Frontal cortex (tissue), 4 donors: ENCODE measurements at places on chromosomes 3 and 15. TPM values are rescaled to one million over a fixed set of nuclear protein-coding genes. Genes with fewer than 3 reads are reported as not detected.
A peak's percentile ranks its signal among the peaks of the same experiment; 100 is the strongest.

GRCh38 chr3:85821130-85821756 is 862.5 kb downstream of the CADM2 start:
- no peak for DNase-seq

- DNase-seq, result no peak
These were observed 24.4 kb upstream of the CPOX start for GRCh38 chr3:98617841-98618240.

GOLGA8T gene
- total RNA-seq, result not detected

CPN2 gene
- not detected for total RNA-seq

- DNase-seq, result no peak
These were observed 182.2 kb downstream of the UBE2E2 start for GRCh38 chr3:23385327-23385726.

DNA sequence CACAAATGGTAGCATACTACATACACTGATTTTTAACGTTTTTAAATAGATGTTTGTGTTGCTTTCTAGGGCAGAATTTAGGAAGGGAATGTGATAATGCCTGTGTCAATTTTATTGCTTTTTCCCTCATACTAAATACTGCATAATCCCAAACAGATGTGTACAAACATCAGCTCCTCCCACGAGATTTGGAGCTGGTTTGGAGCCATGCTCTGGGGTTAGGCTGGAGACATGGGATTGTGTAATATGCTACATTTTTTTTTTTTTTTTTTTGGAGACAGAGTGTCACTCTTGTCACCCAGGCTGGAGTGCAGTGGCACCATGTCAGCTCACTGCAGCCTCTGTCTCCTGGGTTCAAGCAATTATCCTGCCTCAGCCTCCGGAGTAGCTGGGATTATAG is 80.1 kb downstream of the EBLN2 start:
- DNase-seq, result no peak

RLBP1 gene
- 3.3 TPM for total RNA-seq

DNA sequence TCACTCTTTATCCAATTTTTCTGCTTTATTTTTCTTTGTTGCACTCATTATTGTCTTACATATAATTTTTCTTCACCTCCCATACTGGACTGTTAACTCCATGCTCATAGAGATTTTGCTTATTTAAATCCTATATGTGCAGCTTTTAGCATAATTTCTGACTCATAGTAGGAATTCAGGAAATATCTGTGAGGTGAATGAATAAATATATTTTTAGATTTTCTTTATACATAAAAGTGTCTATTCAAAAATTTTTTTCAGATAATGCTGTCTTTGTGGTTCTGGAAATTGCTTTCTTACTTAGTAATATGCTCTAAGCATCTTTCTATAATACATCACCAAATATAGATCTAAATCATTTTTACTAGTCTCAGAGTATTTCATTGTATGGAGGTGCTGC is 191.8 kb upstream of the SUCLG2 start:
- no peak for DNase-seq

DNA sequence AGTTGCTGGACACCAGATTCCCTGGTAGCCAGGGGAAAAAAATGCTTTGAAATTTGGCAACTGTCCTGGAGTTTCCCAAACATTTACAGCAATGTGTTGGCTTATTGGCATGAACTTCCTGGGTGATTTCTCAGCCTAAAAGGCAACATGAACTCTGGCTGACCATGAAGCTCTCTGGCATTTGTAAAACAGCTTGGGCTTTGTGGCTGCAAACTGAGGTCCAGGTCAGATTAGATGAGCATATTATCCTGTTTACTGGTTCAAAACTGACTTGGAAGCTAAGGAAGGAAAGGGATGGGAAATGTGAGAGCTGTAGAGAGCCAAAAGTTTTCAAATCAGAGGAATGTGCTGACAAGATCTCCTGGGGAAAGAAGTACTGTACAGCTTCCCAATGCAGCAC is 139.0 kb downstream of the P3H2 start:
- DNase-seq, result no peak

DNA sequence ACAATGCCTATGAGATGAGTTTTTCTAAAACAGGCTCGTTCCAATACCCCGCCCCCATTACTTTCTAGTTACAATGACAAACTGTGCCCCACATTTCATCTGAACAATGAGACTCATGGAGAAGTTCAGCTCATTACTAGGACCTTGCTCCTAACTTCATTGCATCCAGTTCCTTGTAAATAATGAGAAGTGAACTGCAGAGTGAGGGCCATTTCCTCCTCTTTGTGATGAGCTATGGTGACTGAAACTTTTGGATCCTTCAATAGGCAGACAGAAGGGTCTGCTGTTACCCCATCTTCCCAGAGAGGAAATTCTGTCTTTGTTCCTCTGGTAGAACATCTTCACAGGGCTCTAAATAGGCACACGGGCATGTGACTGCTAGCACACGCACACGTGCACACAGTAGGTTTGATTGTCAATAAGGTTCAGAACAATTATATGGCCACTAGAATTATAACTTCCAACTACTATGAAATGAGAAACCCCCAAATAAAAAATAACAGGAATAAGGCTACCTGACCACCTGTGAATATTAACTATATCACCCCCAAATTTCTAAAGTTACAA is 51.8 kb downstream of the SERP1 start:
- no peak for DNase-seq

- DNase-seq, result no peak
These were observed 16.4 kb upstream of the CBLB start for GRCh38 chr3:105885256-105885655.

SLC12A8 gene
- 2.4 TPM for total RNA-seq

DNA sequence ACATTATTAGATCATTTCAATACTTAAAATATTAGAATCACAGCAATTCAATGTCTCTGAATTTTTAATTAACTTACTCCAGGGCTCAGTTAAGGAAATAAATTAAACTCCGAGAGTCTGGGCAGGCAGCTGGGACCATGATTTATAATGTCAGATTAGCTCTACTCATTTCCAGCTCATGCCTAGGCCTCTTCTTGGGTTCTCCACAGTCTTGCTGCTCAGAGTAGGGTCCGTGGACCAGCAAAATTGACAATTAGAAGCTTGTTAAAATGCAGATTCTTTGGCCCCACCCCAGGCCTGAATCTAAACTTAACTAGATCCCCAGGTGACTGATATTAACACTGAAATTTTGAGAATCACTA is 28.2 kb downstream of the ADAMTS9 start:
- DNase-seq, result no peak

GRCh38 chr3:137084586-137084985 is 126.8 kb downstream of the IL20RB start:
- no peak for DNase-seq

- DNase-seq, result no peak
These were observed 23.5 kb downstream of the MAGEF1 start for GRCh38 chr3:184688251-184688881.

DNA sequence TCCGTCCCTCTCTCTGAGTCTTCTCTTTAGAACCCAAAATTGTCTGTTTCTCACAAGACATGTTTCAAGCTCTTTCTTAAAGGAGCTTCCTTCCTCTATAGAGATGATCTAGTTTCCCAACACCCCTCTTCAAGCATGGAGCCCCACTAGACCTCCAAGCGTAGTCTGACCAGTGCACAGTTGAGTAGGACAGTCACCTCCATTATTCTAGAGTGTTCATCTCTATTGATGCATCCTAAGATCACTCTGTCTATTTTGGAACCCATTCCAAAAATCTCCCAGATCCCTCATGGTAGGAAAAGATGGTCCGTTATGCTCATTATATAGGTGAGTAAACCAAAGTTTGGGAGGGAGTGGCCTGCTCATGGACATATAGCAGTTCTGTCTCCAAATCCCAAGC is 4.1 kb upstream of the CAV3 start:
- no peak for DNase-seq

ADAMTSL3 gene
- total RNA-seq, result 17.1 TPM

STRIT1 gene
- total RNA-seq, result 0.82 TPM

RPLP1 gene
- total RNA-seq, result 27.3 TPM

DNA sequence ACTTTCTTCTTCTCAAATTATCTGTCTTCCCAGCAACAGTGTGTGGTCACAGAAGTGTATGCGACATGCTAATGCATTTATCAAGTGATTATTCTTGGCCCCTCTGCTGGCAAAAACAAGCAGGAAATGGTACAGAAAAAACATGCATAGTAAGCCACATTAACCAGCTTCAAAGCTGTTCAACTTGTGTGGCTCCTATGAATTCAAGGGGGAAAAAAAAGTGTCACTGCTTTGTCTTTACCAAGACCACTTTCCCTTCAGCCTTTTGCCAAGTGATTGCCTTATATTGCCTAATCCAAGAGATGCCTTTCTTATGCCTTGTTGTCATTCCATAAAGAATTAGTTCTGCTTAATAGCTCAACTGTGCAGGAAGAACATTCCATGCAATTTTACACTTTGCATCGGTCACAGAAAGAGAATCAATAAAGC is 39.1 kb downstream of the PRTG start:
- DNase-seq, result no peak

DNA sequence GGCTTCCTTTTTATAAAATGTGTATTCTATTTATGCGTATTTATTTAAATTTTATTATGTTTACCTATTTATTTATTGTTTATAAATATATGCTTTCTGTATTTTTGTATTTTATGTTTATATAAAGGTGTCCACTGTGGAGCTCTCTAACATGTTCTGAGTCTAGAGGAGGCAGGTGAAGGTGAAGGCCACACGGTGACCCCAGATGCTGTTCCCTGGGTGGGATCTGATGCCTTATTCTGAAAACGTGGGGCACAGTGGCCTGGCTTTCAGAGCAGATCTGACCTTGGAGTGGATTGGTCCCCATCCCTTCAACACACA is 104.7 kb upstream of the SLC7A14 start:
- DNase-seq, result no peak

NUDT16 gene
- total RNA-seq, result 11.8 TPM

GRCh38 chr3:674116-674515 is 418.7 kb upstream of the CNTN6 start:
- DNase-seq, result no peak

SLC24A5 gene
- total RNA-seq, result 0.41 TPM

- DNase-seq, result no peak
These were observed 658.4 kb upstream of the NECTIN3 start for GRCh38 chr3:110413266-110413665.

DNA sequence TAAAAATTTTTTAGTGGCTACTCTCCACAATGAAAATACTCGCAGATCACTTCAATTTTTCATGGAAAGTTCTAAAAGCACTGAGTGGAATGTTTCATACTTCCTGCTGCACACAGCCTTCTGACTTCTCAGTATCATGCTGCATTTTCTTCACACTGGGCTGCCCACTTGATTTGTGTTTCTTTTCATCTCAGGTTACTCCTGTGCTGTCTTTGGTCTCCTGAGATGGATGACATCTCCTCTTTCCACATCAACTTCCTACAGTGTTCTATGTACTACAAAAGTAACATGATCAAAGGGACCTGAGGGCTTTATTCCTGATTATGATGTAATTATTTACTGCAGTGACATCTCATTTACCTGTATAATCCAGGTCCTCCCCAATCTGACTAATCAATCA is 927.7 kb downstream of the ROBO2 start:
- DNase-seq, result no peak

SLC51B gene
- total RNA-seq, result not detected

DNA sequence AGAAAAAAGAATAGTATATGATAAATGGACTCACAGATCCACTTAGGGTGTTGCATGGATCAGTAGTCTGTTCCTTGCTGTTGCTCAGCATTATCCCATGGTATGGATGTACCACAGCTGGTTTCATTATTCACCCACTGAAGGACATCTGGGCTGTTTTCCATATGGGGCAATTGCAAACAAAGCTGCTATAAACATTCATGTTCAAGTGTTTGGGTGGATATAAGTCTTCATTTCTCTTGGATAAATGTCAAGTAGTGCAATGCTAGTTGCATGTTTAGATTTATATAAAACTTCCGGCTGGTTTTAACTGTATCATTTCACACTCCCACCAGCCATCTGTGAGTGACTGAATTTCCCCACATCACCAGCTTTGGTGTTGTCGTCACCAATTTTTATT is 137.7 kb downstream of the ASB7 start:
- DNase-seq, result no peak

DNA sequence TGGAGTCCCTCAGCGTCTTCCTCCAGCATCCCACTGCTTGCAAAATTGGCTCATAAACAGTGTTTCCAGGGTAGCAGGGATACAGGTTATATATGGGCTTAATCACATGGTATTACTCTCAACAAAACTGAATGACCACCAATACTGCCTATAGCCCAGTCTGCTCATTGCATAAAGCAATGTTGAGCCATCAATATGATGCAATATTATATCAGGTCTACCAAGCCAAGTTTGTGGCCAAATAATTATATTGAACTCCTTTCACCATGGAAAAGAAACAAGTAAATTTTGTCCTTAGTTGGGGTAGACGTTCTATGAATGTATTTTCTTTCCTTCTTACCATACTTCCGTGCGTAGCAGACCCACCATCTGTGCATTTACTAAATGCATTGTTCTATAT is 652.3 kb downstream of the ROBO1 start:
- no peak for DNase-seq

- no peak for DNase-seq
These were observed 90.7 kb downstream of the FILIP1L start for GRCh38 chr3:100023595-100023994.

- DNase-seq, result no peak
These were observed 319.8 kb downstream of the SUCLG2 start for GRCh38 chr3:67334588-67334987.

- DNase-seq, result no peak
These were observed 17.3 kb upstream of the SLC28A2 start for GRCh38 chr15:45234562-45235235.

HYAL3 gene
- total RNA-seq, result 3.7 TPM

GRCh38 chr3:183592821-183593220 is 37.3 kb upstream of the KLHL6 start:
- DNase-seq, result no peak

- peak; percentile 48 for DNase-seq
These were observed 15.7 kb upstream of the GRIP2 start for GRCh38 chr3:14555835-14556234.

DNA sequence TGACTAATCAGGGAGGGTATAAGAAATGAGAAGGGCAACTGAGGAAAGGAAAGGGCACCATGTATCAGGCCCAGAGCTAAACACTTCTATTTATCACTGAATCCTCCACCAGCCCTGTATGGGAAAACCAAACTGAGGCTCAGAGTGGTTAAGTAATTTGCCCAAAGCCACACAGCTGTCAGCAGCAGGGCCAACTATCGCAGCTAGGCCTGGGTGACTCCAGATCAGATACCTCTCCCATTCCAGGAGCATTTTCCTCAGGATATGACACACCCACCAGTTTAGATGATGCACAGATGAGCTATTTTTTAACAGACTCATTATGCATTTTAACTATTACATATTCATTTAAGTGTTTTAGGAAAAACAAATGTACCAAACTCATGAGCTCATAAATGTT is 14.5 kb downstream of the NUP210 start:
- no peak for DNase-seq

DNA sequence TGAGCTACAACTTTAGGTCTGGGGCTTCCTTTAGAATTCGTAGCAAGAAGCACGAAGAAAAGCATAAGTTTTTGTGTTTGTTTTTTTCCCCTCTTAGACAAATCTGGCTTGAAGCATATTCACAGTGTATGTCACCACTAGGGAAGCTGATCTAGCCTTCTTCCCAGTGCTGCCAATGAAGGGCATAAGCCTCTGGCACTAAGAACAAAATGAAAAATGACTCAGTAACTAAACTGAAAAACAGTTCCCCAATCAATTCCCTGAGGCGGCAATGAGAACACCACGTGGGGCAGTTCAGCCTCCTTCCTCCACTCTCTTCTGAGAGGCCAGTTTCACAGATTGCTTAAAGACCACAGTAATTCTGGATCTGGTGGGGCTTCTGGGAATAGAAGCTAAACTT is 338.1 kb downstream of the GAP43 start:
- no peak for DNase-seq
